ENCODE measurements at places on chromosomes 13 and 19.

GRCh38 chr13:108950333-108951010, 321.1 kb downstream of the MYO16 start:
- peak; percentile 10 for DNase-seq

GRCh38 chr19:50016225-50016807, 8.9 kb downstream of the VRK3 start:
- no peak for DNase-seq

- DNase-seq = peak; percentile 55
Measured at GRCh38 chr13:80250213-80250810, 90.6 kb downstream of the SPRY2 start.

DNA sequence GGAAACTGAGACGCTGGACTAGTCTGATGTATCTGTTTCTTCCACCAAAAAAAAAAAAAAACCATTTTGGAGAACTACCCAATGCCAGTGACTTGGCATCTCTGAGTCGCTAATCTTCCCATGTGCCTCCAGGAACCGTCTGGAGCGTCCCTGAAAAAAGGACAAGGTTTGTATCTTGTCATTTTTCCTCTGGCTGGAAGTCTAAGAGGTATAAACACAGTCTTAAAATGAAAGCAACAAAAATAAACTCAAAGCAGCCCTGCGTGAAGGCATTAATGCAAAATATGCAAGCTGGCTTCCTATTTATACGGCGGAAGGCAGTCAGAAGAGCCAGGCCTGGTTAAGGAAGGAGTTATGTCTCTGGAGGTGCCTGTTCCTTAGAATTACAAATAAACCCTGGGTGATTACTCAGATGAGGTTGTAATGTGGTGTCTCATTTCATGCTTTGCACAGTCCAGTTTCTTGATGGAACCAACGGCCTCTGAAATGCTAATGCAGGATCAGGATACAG, 20.3 kb downstream of the ACTN4 start:
- DNase-seq = peak; percentile 80

DNA sequence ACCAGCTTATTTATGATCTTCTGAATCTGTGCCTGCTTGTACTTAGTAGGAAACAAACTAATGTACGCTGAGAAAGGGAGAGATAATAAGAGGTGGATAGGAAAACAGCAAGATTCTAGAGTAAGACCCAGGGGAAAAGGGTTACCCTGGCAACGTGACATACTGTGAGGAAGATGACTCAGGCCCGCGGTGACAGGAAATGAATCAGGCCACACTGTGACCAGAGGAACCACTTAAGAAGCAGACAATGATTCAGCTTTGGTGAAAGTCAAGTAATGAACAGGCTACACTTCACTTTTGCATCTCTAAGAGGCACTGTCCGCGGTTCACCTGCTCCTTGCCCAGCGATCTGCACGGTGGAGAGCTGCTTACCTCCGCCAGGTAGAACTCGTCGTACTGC, 158.2 kb downstream of the NALCN start:
- peak; percentile 88 for DNase-seq

DNA sequence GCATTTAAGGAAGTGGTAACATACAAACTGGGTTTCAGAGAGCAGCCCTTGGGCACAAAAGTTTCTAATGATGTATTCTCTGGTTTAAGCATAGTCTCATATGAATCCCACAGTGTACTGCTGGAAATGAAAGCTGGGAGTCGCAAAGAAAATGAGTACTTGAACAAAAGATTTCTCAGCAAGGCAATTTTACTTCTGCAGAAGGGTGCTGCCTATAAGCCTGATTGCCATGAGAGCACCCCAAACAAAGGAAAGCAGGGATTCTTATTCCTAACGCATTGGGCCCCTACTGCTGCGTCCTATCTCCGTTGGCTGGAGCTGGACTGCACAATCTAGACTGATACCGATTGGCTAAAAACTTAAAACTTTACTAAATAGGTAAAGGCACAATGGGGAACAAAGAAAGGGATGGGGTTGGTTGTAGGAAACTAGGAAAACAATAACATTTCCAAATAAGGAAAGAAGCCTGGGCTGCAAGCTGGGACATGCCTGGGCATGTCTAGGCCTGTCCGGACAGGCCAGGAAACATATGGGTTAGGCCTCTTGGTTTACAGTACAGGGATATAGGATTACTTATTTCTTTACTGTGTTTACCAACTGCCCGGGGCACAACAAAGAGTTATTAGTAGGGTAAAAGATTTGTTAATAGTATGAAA, 27.4 kb upstream of the VN1R4 start:
- no peak for DNase-seq

DNA sequence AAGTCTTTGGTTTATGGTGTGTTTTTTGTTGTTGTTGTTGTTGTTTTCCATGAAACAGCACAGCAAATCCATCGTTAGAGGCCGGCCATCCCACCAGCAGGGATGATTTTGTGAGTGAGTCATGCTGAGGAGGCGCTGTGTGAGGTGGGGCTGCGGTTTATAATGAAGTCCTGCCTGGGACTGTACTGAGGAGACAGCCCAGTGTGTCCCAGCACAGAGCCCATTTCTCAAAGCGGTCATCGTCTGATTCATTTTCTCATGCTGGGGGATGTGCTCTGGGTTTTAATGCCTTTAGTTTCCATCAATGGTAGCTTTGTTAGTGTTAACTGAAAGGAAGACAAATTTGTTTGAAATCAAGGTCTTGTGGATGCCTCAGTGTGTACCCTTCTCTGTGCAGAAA, 129.3 kb upstream of the SERP2 start:
- DNase-seq = peak; percentile 76

- DNase-seq = no peak
Measured at GRCh38 chr19:53308339-53308811, 25.2 kb upstream of the ZNF845 start.

DNA sequence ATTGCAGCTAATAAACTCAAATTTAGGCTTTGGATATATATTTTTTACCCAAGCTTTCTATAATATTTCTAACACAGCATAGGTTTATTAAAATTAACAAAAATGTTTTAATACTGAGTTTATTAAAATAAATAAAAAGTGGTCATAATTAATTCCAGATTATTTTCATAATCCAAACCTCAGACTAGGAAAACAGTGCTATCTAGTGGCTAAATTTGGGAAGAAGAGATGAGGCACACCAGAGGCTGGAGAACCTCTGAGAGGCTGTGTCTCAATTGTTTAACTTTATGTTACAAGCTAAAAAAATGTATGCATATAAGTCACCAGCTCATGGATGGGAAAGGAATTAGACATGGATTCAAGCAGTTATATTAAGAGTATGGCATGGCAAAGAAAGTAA, 392.5 kb downstream of the DIAPH3 start:
- DNase-seq = peak; percentile 45
